ENCODE measurements at places on chromosomes 2 and 18. TPM values are rescaled to one million over a fixed set of nuclear protein-coding genes. Genes with fewer than 3 reads are reported as not detected.

Gene WDR7
- 22.3 TPM for total RNA-seq

Gene C2orf81
- total RNA-seq, result 0.57 TPM

Gene DYSF
- 0.65 TPM for total RNA-seq

Gene UGT1A8
- 0.71 TPM for total RNA-seq

Gene LAPTM4A
- total RNA-seq, result 214 TPM

Gene TTC27
- 15.8 TPM for total RNA-seq

Gene NPPC
- 0.28 TPM for total RNA-seq

Gene EFR3B
- 1.4 TPM for total RNA-seq

Gene KHK
- 0.55 TPM for total RNA-seq

Gene ARID5A
- total RNA-seq, result 4.7 TPM

Gene MROH2A
- under 0.01 TPM for total RNA-seq

Gene WIPF1
- 9.9 TPM for total RNA-seq

Gene HOXD13
- 0.09 TPM for total RNA-seq

Gene ALLC
- total RNA-seq, result not detected

Gene POLE4
- total RNA-seq, result 30.0 TPM

Gene NAT8
- total RNA-seq, result not detected

Gene NEU2
- total RNA-seq, result not detected
